Activated CD4-positive, alpha-beta T cell treated with anti-CD3 and anti-CD28 coated beads, Interleukin-2, Interleukin-6, amounts not matched to agents 100 ng/mL and 50 ng/mL, durations not matched to agents 16 hours and 8 hours (primary cell): ENCODE measurements at places on chromosomes 2 and 18.

GRCh38 chr18:54734059-54734458 lies 94.2 kb upstream of the RAB27B start:
- DNase-seq, result no peak

- DNase-seq, result no peak
Measured at GRCh38 chr2:121919803-121920202, 164.4 kb downstream of the TSN start.

GRCh38 chr2:21148718-21149117 lies 24.9 kb downstream of the TDRD15 start:
- no peak for DNase-seq

DNA sequence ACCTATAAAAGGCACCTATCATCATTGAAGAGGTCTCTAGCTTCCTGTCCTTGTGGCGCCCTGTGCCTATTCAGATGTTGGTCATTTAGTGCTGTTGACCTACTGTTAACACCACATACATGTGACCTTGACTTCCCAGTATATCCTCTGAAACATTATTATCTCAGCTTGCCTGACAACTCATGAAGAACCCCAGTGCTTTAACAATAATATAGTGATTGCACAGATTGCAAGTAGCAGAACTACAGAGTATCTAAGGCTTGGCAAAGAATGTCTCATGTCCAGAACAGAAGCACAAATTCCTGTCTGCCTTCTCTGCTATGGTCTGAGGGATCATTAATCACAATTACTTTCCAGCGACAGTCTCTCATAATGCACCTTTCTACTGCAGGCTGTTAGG lies 165.3 kb downstream of the LCLAT1 start:
- no peak for DNase-seq

DNA sequence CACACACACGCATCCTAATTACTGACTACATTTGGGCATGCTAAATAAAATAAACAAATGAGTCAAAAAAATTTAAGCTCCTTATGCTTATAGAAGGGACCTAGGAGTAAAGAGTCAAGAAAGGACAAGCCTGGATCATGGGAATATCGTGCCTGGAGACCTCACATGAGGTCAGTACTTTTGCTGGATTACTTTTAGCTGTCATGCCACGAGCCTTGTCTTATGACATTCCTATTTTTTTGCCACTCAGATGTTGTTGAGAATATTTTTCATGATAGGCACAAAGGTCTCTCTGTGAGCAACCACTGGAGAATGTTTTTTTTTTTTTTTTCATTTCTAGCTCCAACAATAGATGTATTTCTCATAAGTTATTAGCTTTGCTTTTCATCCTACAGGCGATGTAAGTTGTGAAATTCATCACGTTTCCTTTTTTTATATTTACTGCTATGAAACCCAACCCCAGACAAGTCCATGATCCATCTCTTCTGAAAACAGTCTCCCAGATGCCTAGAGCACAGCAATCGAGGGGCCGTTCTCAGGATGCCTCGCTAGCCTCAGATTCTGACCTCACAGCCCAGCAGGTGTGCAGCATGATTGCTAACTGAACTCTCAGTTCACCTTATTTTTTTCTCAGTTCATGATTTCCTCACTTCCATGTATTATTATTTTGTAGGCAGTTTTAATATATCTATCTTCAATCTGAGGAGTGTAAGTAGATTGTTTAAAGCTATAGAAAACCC lies 464.5 kb downstream of the IRS1 start:
- DNase-seq, result no peak

- no peak for DNase-seq
Measured at GRCh38 chr2:203395858-203396257, 67.7 kb downstream of the ABI2 start.

DNA sequence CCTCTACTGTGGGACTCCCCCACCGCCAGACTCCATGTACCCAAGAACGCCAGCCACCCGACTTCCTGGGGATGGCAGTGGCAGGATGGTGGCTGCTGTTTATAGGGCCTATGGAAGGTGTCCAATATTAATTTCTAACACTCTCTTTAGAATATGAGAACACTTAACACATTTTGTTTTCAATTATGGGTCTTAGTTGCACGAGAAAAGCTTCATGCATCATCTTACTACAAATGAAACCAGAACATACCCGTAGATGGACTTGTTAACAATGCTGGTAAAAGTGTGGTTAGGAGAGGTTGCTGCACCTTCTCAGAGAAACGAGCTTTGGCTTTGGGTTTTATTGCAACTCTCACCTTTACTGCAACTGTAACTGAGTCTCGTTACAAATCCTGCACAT lies 335.6 kb upstream of the ID2 start:
- peak; percentile 45 for DNase-seq

DNA sequence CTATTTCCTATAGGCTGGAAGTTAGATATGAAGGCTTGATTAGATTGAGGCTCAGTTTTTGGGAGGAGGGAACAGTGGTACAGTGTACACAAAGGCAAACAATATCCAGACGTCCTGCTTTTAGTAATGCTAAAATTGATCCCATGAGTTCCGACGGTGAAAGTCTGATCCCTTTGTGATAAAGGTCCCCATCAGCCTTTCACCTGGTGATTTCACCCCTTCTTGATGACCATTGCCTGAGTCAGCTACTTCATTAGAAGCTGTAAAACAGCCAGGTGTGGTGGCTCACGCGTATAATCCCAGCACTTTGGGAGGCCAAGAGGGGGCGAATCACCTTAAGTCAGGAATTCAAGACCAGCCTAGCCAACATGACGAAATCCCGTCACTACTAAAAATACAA lies 29.7 kb downstream of the TWSG1 start:
- DNase-seq, result no peak

DNA sequence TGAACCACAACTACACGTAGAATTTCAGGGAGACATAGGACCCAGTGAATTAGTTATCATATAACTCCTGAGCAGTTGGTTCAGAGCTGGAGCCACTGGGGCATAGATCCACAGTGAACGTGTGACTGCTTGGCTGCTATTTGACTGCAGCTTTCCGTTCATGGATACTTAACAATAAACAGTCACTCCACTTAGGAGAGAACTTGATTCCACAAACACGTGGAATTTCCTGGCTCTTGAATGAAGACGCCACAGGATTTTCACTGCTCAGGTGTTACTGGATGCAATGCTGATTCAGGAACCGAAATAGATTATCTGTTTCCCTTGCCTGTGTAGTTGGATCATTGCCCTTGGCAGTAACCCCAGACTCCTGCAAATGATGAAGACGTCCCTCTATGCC lies 679.1 kb upstream of the ZEB2 start:
- DNase-seq, result no peak

DNA sequence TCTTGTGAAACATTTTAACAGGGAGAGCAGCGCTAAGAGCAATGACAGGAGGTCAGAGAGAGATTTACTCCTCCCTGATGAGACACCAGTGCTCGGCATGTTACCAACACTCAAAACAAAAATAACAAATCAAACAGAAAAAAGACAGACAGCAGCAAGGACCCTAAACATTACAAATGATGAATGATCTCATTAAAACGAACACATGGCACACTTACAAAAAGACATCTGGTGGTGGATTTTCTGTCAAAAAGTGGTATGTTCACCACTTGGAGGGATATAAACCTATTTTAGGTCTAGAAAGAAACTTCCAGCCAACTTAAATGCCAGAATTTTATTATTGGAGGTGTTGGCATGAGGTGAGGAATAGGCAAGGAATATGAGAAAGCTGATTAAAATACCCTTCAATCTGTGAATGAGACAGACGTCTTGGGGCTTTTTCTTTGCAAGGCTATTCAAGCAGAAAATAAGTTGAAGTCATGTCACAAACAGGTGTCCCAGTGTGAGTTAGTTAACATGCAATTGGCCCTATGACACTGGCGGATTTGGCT lies 112.8 kb downstream of the PRELID3A start:
- DNase-seq, result no peak

- peak; percentile 4 for DNase-seq
Measured at GRCh38 chr2:168976034-168976654, 55.0 kb downstream of the ABCB11 start.

DNA sequence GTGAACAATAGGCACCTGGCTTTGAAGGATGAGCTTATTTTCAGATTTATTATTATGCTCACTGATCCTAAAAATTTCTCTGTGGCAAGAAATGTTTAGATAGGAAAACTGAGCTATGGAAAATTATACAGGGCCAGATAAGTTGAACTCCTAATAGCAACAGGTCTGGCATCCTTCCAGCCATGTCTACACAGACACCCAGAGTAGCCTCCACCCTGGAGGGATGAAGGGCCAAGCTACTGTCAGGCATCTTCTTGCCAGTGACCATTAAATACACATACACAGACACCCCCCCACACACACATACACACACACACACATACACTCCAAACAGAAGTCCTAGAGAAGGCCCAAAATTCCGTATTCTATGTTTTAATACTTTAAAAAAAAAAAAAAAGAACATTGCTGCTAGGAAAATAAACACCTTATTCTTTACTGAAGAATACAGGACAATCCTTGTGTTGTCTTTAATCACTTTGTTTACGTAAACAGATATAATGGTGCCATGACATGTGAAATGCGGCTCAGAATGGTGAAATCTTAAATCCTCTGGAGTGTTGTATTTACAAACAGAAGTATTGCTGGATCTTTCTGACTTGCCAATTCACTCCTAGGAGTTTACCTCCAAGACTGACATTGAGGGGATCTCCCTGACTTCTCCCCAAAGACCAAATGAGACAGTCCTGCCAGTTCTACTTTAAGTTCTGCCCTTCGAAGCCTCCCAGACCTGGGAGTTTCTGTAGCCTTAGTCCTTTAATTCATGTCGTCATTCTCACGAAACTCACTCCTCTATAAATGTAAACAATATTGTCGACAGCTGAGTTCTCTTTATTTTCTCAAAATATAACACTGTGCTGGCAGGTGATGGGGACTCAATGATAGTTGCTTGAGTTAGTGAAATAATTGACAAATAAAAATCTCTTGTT lies 163.1 kb downstream of the ANTXR1 start:
- no peak for DNase-seq

GRCh38 chr2:18546567-18546966 lies 13.9 kb downstream of the RDH14 start:
- no peak for DNase-seq
